Globus pallidus (tissue), 1 donor: ENCODE measurements at places on chromosomes 6 and 20.

DNA sequence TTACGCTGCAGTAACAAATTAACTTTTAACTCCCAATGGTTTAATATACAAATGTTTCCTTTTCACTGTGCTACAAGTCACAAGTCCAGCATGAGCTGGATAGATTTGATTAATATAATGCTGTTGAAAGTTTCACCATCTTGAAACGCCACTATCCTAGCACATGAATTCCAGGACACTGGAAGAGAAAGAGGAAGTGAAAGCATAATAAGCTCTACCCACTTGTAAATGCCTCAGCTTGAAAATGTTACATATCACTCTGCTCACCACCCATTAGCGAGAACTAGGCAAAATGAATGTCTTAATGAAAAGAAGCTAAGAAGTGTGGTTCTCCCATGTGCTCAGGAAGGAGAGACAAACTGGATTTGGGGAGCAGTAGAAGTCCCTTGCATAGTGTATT is 46.9 kb downstream of the PCSK2 start:
- DNase-seq, result no peak

DNA sequence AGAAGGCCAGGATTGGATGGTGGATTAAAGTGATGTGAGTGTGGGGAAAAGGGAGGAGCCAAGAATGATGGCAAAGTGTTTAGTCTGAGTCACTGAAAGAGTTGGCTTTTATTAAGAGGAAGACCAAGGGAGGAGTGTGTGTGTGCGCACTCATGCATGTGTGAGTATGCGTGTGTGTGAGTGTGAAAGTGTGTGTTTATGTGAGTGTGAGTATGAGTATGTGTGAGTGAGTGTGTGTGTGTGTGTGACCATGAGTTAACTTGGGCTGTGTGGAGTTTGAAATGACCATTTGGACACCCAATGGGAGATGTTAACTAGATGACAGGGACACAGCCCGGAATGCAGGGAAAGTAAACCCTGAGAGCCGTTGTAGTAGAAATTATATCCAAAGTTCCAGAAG is 57.6 kb upstream of the EYA2 start:
- DNase-seq, result no peak

- DNase-seq, result peak; percentile 67
These were observed 528.9 kb downstream of the MAFB start for GRCh38 chr20:40160097-40160550.

- no peak for DNase-seq
These were observed 43.1 kb upstream of the FOXP4 start for GRCh38 chr6:41502917-41503671.

DNA sequence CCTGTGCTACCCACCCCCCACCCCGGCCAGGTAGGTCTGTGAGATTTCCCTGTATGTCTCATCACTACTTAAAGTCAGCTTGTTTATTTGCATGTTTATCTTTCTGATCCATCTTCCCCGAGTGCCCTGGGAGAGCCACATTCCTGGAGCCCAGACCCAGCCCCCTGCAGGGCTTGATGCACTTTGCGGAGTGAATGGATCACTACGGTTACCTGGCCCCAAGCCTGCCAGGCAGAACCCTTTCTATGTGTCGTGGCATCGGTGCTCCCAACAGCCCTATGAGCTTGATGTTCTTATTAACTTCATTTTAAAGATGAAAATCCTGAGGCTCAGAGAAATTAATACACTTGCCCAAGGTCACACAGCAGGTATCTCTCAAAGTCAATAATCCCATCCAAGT is 13.6 kb upstream of the SLCO4A1 start:
- DNase-seq, result no peak

GRCh38 chr6:5276581-5276980 is 15.3 kb downstream of the FARS2 start:
- DNase-seq, result no peak

GRCh38 chr6:67467341-67467740 is 1167.7 kb upstream of the ADGRB3 start:
- no peak for DNase-seq

- no peak for DNase-seq
These were observed 35.6 kb downstream of the RFPL4B start for GRCh38 chr6:112382778-112383177.
